ENCODE measurements at places on chromosomes 5 and 9. TPM values are rescaled to one million over a fixed set of nuclear protein-coding genes. Genes with fewer than 3 reads are reported as not detected.

Gene PHYKPL
- 13.0 TPM for polyA plus RNA-seq

Gene PDCD1LG2
- polyA plus RNA-seq: 0.79 TPM

Gene PLGRKT
- polyA plus RNA-seq: 26.8 TPM

Gene CTXN3
- polyA plus RNA-seq: not detected

Gene ALDOB
- polyA plus RNA-seq: not detected

Gene CMYA5
- 0.13 TPM for polyA plus RNA-seq

Gene NPM1
- polyA plus RNA-seq: 5,196 TPM

Gene TRPM3
- not detected for polyA plus RNA-seq

Gene BTNL8
- polyA plus RNA-seq: not detected

Gene C9
- polyA plus RNA-seq: not detected

Gene SOWAHA
- polyA plus RNA-seq: 0.06 TPM

Gene SRD5A1
- polyA plus RNA-seq: 9.7 TPM

Gene PCDHB3
- polyA plus RNA-seq: 0.03 TPM

Gene SPATA31A3
- polyA plus RNA-seq: not detected

Gene ITGA1
- polyA plus RNA-seq: 1.5 TPM

Gene AIF1L
- polyA plus RNA-seq: 1.6 TPM

Gene P4HA2
- 35.1 TPM for polyA plus RNA-seq

Gene TPRN
- 6.5 TPM for polyA plus RNA-seq

Gene IL5
- polyA plus RNA-seq: not detected

Gene CARD9
- polyA plus RNA-seq: 0.94 TPM

Gene IL13
- polyA plus RNA-seq: not detected

Gene CD14
- 2.0 TPM for polyA plus RNA-seq

Gene STING1
- polyA plus RNA-seq: 0.92 TPM

Gene PKD2L2
- polyA plus RNA-seq: not detected

Gene FNBP1
- 11.4 TPM for polyA plus RNA-seq

Gene FGF1
- polyA plus RNA-seq: 0.40 TPM

Gene FOXD4L6
- not detected for polyA plus RNA-seq

Gene SLC6A18
- polyA plus RNA-seq: not detected

Gene TMEM161B
- polyA plus RNA-seq: 15.3 TPM

Gene C5orf58
- polyA plus RNA-seq: not detected

Gene ENDOG
- polyA plus RNA-seq: 17.3 TPM

Gene CENPH
- polyA plus RNA-seq: 26.7 TPM

Gene BAG1
- polyA plus RNA-seq: 73.0 TPM

Gene PCDHB14
- polyA plus RNA-seq: 0.05 TPM

Gene SPINK6
- polyA plus RNA-seq: 0.79 TPM

Gene C9orf50
- not detected for polyA plus RNA-seq

Gene FABP6
- 0.63 TPM for polyA plus RNA-seq

Gene SAXO1
- not detected for polyA plus RNA-seq

Gene ARSI
- polyA plus RNA-seq: 17.4 TPM

Gene VDAC1
- 416 TPM for polyA plus RNA-seq
